ENCODE measurements at places on chromosomes 13 and 19. TPM values are rescaled to one million over a fixed set of nuclear protein-coding genes. Genes with fewer than 3 reads are reported as not detected.

The CEACAM1 gene
- under 0.01 TPM for total RNA-seq

The IFNL1 gene
- total RNA-seq: not detected

The PRRG2 gene
- 0.75 TPM for total RNA-seq

The FCAR gene
- not detected for total RNA-seq

The LILRB2 gene
- total RNA-seq: not detected

The LILRB4 gene
- not detected for total RNA-seq

The CHST8 gene
- total RNA-seq: not detected

The INAFM1 gene
- total RNA-seq: 3.1 TPM

The KCNJ14 gene
- total RNA-seq: 0.37 TPM

The RNF113B gene
- total RNA-seq: not detected

The MIER2 gene
- 23.5 TPM for total RNA-seq

The PTH2 gene
- not detected for total RNA-seq

The ZNF627 gene
- 24.9 TPM for total RNA-seq

The PSG7 gene
- not detected for total RNA-seq

The KLK14 gene
- total RNA-seq: not detected

The KIR2DL1 gene
- not detected for total RNA-seq

The CLEC11A gene
- 79.9 TPM for total RNA-seq

The FOXO1 gene
- 3.6 TPM for total RNA-seq

The MATK gene
- total RNA-seq: not detected

The FFAR1 gene
- not detected for total RNA-seq

The SIGLEC14 gene
- total RNA-seq: not detected

The LGALS13 gene
- total RNA-seq: not detected

The PDX1 gene
- not detected for total RNA-seq

The CELF5 gene
- total RNA-seq: not detected

The GRIN2D gene
- total RNA-seq: 0.25 TPM

The PRTN3 gene
- not detected for total RNA-seq

The NTF4 gene
- total RNA-seq: not detected

The CNN1 gene
- 37.0 TPM for total RNA-seq

The ZNF534 gene
- not detected for total RNA-seq

The PGLYRP1 gene
- not detected for total RNA-seq

The ZNF230 gene
- total RNA-seq: 3.1 TPM

The PCDH20 gene
- total RNA-seq: not detected

The FGF9 gene
- 0.12 TPM for total RNA-seq

The SIGLEC7 gene
- not detected for total RNA-seq

The NLRP9 gene
- not detected for total RNA-seq

All from uterine smooth muscle cell (primary cell).